ENCODE measurements at places on chromosomes 11 and 22. TPM values are rescaled to one million over a fixed set of nuclear protein-coding genes. Genes with fewer than 3 reads are reported as not detected.

DNA sequence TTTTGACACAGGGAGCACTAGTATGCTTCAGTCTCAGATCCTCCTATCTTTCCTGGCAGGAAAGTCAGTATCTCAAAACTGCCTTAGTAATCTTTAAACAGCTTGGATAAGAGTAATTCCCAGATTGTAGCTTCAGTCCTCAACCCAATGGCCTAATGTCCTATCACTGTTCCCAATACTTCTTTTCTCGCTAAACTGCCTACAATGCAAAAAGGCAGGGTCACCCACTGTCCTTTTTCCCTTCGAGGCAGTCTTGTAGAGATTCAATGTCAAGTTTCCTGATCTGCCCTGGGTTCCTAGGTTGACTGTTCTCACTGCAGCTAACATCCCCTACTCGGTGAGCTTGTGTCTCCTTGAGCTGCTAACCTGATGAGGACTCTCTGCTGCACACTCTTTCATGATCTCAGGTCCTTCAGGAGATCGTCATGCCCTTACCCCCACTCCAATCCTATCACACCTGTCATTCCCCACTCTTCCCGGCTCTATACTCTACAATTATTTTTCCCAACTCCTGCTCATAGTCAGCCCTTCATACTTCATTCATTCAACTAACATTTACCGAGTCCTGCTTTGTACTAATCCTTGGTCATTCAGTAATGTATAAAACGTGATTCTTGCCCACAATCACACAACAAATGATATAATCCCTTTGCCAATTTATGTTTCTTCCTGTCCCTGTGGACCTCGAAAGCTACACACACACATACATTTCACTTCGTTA lies 904 bp downstream of the C2CD3 start:
- H3K27me3 ChIP-seq: no peaks in the 10 kb centered on the region
- H3K27ac ChIP-seq: peak overlapping the region; percentile 81
- peak overlapping the region; percentile 62 for H3K4me3 ChIP-seq
- peaks cover 35% of the 10 kb centered on the region for H3K36me3 ChIP-seq
- DNase-seq: no peak

DNA sequence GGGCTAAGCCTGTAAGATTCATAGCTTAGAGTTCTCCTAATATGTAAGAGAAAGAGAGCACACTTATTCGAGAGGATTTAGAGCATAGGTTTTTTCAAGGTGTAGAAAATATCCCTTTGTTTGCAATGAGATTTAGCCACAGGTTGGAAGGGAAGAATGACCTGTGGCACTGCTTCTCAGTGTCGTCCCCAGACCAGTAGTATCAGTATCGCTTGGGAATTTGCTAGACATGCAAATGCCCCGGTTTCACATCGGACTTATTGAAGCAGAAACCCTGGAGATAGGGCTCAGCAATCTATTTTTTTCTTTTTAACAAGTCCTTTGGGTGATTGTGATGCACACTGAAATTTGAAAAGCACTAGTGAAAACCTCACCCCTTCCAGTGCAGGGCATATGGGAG lies 362.6 kb upstream of the C11orf87 start:
- H3K27ac ChIP-seq: no peak overlapping the region
- DNase-seq: no peak
- H3K4me3 ChIP-seq: no peak overlapping the region
- no peaks in the 10 kb centered on the region for H3K27me3 ChIP-seq

DNA sequence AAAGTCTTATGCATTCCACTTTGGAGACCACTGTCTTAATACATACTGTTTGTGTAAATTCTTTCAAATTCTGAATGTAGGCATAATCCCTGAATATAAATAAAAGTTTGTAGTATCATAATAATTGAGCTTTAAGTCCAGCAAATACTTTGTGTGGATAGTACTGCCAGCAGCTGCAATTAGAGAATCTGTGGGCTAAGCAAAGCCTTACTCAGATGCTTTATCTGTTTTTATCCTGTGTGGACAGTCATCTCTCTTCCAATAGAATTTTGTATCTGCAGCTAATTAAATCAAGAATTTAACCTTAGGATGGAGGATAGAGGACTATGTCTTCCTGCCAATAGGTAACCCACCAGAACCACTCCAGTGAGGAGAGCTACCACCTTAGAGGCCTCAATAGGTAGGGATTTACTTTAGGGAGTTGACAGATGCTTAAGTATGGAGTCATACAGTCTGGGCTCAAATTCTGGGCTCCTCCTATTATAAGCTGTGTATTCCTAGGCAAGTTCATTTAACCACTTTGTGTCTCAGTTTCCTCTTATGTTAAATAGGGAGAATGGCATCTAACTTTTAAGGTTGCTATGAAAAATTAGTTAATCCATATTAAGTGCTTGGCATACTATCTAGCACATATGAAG lies 71.1 kb downstream of the STIM1 start:
- no peak overlapping the region for H3K27ac ChIP-seq
- no peak overlapping the region for H3K4me3 ChIP-seq
- no peak for DNase-seq
- no peaks in the 10 kb centered on the region for H3K4me1 ChIP-seq

DNA sequence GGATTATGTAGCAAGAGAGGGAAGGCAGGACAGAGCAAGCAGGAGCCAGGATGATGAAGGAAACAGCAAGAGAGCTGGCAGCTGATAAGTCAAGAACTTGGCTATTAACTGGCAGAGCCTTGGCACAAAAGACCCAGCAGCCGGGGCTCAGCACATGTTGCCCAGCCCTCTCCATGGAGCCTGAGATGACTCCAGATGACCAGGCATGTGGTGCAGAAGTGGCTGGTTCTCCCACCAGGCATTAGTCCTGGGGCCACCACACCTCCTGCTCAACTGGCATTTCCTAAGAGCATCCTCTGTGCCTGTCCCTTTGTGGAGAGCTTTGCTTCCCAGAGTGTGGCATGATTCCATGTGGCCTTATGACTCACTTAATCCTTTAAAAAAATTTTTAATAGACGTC lies 522.6 kb downstream of the MN1 start:
- DNase-seq: no peak
- no peaks in the 10 kb centered on the region for H3K4me1 ChIP-seq
- H3K36me3 ChIP-seq: no peaks in the 10 kb centered on the region
- H3K4me3 ChIP-seq: no peak overlapping the region
- peaks cover 16% of the 10 kb centered on the region for H3K27me3 ChIP-seq

DNA sequence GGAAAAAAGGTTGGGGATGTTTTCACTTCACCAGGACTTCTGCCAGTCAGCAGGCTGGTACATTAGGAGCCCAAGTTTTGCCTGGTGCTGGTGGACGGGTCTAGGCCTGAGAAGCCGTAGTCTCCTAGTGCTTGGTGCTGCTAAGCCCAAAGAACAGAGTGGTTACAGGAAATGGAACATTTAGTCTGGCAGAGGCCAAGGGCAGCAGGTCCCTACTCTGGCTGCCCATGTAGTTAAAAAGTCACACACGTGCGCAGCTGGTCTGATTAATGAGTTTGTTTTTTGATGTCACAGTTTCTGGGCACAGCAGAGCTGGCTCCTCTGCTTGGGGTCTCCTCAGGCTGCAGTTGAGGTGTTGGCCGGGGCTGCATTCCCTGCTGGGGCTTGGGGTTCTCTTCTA lies 20.6 kb downstream of the BCR start:
- no peak overlapping the region for H3K4me3 ChIP-seq
- H3K27me3 ChIP-seq: no peaks in the 10 kb centered on the region
- H3K36me3 ChIP-seq: peaks cover 21% of the 10 kb centered on the region
- H3K4me1 ChIP-seq: peaks cover 30% of the 10 kb centered on the region
- no peak overlapping the region for H3K27ac ChIP-seq

- no peak overlapping the region for H3K27ac ChIP-seq
- no peak overlapping the region for H3K4me3 ChIP-seq
- no peaks in the 10 kb centered on the region for H3K27me3 ChIP-seq
These were observed 176.5 kb upstream of the POU2AF2 start for GRCh38 chr11:111069066-111069465.

GRCh38 chr11:132064987-132065620 lies 694.7 kb downstream of the NTM start:
- peaks cover 5% of the 10 kb centered on the region for H3K4me1 ChIP-seq
- DNase-seq: peak; percentile 79
- no peaks in the 10 kb centered on the region for H3K27me3 ChIP-seq
- no peaks in the 10 kb centered on the region for H3K36me3 ChIP-seq
- H3K4me3 ChIP-seq: no peak overlapping the region

GRCh38 chr11:126810776-126811175 lies 189.8 kb downstream of the KIRREL3 start:
- no peaks in the 10 kb centered on the region for H3K36me3 ChIP-seq
- H3K4me3 ChIP-seq: no peak overlapping the region
- H3K4me1 ChIP-seq: no peaks in the 10 kb centered on the region
- no peak overlapping the region for H3K27ac ChIP-seq
- no peaks in the 10 kb centered on the region for H3K27me3 ChIP-seq
- no peak for DNase-seq

DNA sequence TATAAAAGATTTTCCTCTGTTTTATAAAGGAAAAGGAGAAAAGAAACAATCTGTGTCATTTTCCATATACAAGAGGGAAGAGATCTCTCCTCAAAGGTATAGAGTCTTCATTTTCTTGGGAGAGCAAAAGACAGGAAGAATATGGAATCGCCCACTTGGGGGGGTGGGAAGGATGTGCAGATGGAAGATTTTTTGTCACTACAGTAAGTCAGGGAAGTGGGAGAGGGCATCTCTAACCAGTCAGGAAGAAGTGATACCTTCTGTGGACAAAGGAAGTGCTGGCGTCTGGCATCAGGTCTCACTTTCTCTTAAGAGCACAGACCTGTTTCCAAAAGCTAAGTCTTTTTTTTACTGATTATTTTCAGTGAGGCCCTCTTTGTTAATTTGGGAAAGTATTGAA lies 1.4 kb downstream of the PRR14L start:
- peak overlapping the region; percentile 97 for H3K4me3 ChIP-seq
- H3K4me1 ChIP-seq: peaks cover 19% of the 10 kb centered on the region
- no peak for DNase-seq
- no peaks in the 10 kb centered on the region for H3K27me3 ChIP-seq

GRCh38 chr22:43256569-43256968 lies 69.6 kb upstream of the TTLL12 start:
- H3K27ac ChIP-seq: no peak overlapping the region
- H3K4me3 ChIP-seq: no peak overlapping the region
- no peaks in the 10 kb centered on the region for H3K27me3 ChIP-seq

GRCh38 chr11:76767659-76768058 lies 15.5 kb upstream of the TSKU start:
- no peaks in the 10 kb centered on the region for H3K36me3 ChIP-seq
- H3K4me1 ChIP-seq: peaks cover 54% of the 10 kb centered on the region
- no peaks in the 10 kb centered on the region for H3K27me3 ChIP-seq
- DNase-seq: no peak
- H3K27ac ChIP-seq: no peak overlapping the region

GRCh38 chr11:109972939-109973338 lies 120.3 kb upstream of the ZC3H12C start:
- no peak overlapping the region for H3K27ac ChIP-seq
- peaks cover 20% of the 10 kb centered on the region for H3K4me1 ChIP-seq
- no peak for DNase-seq
- no peak overlapping the region for H3K4me3 ChIP-seq
- H3K27me3 ChIP-seq: no peaks in the 10 kb centered on the region
- H3K36me3 ChIP-seq: no peaks in the 10 kb centered on the region

- H3K36me3 ChIP-seq: no peaks in the 10 kb centered on the region
- no peak for DNase-seq
- no peaks in the 10 kb centered on the region for H3K27me3 ChIP-seq
- H3K4me1 ChIP-seq: no peaks in the 10 kb centered on the region
- no peak overlapping the region for H3K4me3 ChIP-seq
These were observed 26.6 kb downstream of the TBX1 start for GRCh38 chr22:19786959-19787848.

DNA sequence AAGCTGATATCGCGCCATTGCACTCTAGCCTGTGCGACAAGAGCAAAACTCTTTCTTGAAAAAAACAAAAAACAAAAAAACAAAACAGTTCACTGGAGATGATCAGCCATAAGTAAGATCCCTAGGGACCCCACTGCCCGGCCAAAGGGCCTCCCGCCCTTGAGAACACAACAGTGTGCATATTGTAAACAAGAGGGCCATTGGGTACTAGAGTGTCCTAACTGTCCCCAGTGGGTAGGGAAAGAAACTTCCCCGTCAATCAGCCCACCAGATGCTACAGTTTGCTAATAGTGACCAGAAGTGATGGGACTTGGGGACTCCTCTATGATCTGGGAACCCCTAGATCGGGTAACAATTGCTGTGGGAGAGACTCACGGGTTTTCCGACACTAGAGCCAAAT lies 3.7 kb upstream of the ACY3 start:
- H3K4me1 ChIP-seq: no peaks in the 10 kb centered on the region
- H3K27ac ChIP-seq: no peak overlapping the region
- no peaks in the 10 kb centered on the region for H3K36me3 ChIP-seq
- peak; percentile 5 for DNase-seq

GRCh38 chr22:38728871-38729796 lies 23.4 kb downstream of the GTPBP1 start:
- peaks cover 98% of the 10 kb centered on the region for H3K36me3 ChIP-seq
- DNase-seq: no peak
- no peak overlapping the region for H3K4me3 ChIP-seq
- no peaks in the 10 kb centered on the region for H3K27me3 ChIP-seq

GRCh38 chr22:19244600-19245352 lies 46.7 kb downstream of the CLTCL1 start:
- H3K27me3 ChIP-seq: no peaks in the 10 kb centered on the region
- H3K27ac ChIP-seq: no peak overlapping the region
- no peak for DNase-seq
- H3K36me3 ChIP-seq: no peaks in the 10 kb centered on the region

- no peaks in the 10 kb centered on the region for H3K36me3 ChIP-seq
- H3K27me3 ChIP-seq: no peaks in the 10 kb centered on the region
- no peak overlapping the region for H3K27ac ChIP-seq
These were observed 139.0 kb upstream of the TIMP3 start for GRCh38 chr22:32662587-32662915.

DCDC1 gene
- polyA plus RNA-seq: 3.3 TPM

KIRREL3 gene
- 1.8 TPM for polyA plus RNA-seq

BCO2 gene
- polyA plus RNA-seq: 9.4 TPM

SAA1 gene
- polyA plus RNA-seq: not detected

C22orf31 gene
- 1.6 TPM for polyA plus RNA-seq

MTCH2 gene
- polyA plus RNA-seq: 66.6 TPM

RFPL1 gene
- polyA plus RNA-seq: 0.47 TPM

TALDO1 gene
- polyA plus RNA-seq: 103 TPM

WBP2NL gene
- 3.3 TPM for polyA plus RNA-seq

C11orf87 gene
- polyA plus RNA-seq: not detected

RBM7 gene
- 45.9 TPM for polyA plus RNA-seq

DEUP1 gene
- 3.6 TPM for polyA plus RNA-seq

PSMA1 gene
- 162 TPM for polyA plus RNA-seq

TRIM34 gene
- 21.5 TPM for polyA plus RNA-seq

SHISAL1 gene
- 1.4 TPM for polyA plus RNA-seq
